ENCODE measurements at places on chromosomes 2 and 18. TPM values are rescaled to one million over a fixed set of nuclear protein-coding genes. Genes with fewer than 3 reads are reported as not detected.
A peak's percentile ranks its signal among the peaks of the same experiment; 100 is the strongest.

GRCh38 chr2:159326569-159327255, 40.2 kb upstream of the WDSUB1 start:
- H3K4me3 ChIP-seq, result no peak overlapping the region
- peaks cover 6% of the 10 kb centered on the region for H3K4me1 ChIP-seq
- no peaks in the 10 kb centered on the region for H3K27me3 ChIP-seq
- DNase-seq, result peak; percentile 81
- peak overlapping the region; percentile 72 for H3K27ac ChIP-seq

Gene SERPINB3
- total RNA-seq, result 0.28 TPM

Gene ANTXR1
- 33.1 TPM for total RNA-seq

Gene ALK
- not detected for total RNA-seq

All from MCF 10A (cell line).